Sciatic nerve (tissue), 2 donors: ENCODE measurements at places on chromosomes 7 and 10.

- no peak for DNase-seq
Observed at GRCh38 chr10:75109459-75109778, 2.0 kb upstream of the SAMD8 start.

DNA sequence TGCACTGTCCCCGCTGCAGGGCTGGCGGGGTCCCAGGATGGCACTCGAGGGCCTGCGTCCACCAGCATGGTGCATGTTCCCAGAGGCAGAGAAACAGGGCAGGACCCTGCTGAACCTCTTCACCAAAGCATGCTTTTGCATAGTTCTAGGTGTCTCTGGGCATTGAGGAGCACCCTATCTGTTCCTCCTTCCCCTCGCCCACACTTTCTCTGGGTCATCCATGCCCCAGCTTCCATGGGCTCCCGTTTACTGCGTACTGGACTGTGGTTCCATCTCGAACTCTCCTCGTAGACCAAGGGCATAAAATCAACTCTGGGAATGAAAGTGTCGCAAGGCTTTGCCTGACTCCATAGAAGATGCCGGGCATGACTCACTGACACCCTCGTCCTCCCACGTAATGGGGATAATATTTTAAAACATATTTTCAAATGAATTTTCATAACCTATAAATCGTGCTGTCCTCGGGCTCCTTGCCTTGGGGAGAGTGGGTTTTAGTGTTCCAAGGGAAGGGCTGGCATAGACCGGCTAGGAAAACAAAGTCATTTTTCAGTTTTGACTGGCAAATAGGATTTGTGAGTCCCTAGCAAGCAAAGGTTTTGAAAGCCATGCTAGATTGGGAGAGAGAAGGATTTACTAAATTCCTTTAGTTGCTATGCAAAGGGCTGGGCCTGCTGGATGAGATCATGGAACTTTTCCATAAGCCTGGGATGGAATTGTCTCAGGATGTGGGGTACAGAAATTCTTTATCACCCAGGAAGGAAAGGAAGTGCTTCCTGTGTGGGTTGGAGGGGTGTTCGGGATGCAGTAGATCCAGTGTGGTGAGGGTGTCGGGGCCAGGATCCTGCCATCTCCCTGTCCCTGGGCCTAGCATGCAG is 498.7 kb upstream of the MKI67 start:
- DNase-seq, result no peak

GRCh38 chr7:135774284-135774683 is 25.7 kb upstream of the FAM180A start:
- DNase-seq, result no peak

- no peak for DNase-seq
Observed at GRCh38 chr10:30510932-30511700, 77.1 kb downstream of the MAP3K8 start.

- no peak for DNase-seq
Observed at GRCh38 chr10:104293781-104294321, 24.9 kb downstream of the GSTO2 start.

GRCh38 chr10:74771054-74771453 is 55.3 kb upstream of the KAT6B start:
- DNase-seq, result no peak
